CD4-positive, alpha-beta T cell treated with Interleukin-15 for 4 hours (primary cell): ENCODE measurements at places on chromosomes 7 and 10.

DNA sequence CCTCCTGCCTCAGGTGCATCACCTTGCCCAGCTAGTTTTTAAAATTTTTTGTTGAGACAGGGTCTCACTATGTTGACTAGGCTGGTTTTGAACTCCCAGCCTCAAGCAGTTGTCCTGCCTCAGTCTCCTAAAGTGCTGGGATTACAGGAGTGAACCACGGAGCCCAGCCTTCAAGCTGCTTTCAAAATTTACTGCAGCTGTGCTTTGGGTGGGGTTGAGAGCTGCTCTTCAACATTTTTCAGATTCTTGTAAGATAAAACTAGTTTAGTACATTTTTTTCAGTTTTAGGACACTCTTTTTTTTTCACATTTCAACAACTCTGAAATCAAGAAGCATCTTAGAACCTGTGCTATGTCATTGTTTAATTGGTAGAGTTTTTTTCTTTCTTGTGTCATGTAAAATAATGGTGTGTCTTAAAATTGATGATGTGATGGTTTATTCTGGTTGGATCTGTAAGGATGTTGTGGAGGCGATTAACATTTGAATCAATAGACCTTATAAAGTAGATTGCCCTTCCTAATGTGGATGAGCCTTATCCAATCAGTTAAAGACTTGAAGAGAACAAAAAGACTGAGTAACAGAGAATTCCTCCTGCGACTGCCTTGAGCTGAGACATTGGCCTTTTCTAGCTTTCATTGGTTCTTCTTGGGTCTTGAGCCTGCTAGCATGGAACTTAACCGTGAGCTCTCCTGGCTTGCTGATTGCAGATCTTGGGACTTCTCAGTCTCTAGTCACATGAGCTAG, 13.5 kb downstream of the PLEKHA8 start:
- no peak for DNase-seq

GRCh38 chr10:5485948-5486852, 13.2 kb downstream of the CALML5 start:
- no peak for DNase-seq

DNA sequence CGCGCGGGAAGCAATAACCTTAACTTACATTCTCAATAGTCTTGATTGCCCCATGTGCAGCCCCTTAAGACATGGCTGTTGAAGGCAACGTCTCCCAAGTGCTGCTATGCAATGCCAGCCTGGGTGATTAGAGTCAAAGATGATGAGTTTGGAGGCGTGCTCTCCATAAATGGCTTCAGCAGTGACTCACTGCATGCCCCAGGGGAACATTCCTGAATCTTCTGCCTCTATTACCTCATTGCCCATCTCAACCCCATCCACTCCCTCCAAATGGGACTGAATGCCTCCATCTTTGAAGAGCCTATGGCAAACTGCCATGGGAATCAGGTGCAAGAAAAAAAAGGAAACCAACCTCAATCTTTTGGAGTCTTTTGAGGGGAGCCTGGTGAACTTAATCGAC, 282.8 kb downstream of the SNX10 start:
- no peak for DNase-seq

GRCh38 chr10:109126541-109126940, 796.8 kb downstream of the XPNPEP1 start:
- DNase-seq, result no peak

GRCh38 chr10:22620140-22620857, 94.1 kb downstream of the PIP4K2A start:
- no peak for DNase-seq

GRCh38 chr7:138974675-138975292, 6.4 kb downstream of the KIAA1549 start:
- no peak for DNase-seq

GRCh38 chr7:138295049-138295637, 164.9 kb upstream of the TRIM24 start:
- DNase-seq, result no peak

DNA sequence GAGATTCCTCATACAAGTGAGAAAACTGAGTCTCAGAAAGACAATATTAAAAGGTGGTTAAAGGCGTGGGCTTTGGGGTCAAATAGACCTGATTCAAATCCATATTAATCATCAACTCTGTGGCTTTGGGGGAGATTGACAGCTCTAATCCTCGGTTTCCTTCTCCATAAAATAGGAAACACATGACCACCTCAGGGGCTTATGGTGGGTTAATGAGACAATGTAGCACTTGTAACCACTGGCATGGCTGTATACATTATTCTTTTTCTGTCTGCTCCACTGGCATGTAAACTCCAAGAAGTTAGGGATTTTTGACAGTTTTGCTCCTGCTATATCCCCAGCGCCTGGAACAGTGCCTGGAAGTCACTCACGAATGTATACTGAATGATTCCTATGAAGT, 120.8 kb upstream of the GAD2 start:
- no peak for DNase-seq

DNA sequence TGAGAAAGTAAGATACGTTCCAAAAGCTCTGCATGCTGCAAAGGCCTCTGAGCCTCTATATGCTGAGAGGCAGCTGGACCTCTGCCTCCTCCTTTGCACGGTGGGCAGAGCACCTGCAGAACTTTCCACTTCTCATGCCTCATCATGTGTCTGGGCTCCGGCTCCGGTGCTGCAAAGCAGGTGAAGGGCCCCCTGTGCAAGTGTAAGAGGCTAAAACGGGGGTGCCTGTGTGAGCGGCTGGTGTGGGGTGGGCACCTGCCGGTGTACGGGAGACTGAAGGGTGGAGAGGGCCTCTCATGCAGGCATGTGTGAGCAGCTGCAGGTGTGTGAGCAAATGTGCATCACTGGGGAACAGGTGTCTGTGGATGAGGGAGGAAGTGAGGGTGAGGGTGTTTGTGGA, 121.0 kb downstream of the KCNMA1 start:
- no peak for DNase-seq

DNA sequence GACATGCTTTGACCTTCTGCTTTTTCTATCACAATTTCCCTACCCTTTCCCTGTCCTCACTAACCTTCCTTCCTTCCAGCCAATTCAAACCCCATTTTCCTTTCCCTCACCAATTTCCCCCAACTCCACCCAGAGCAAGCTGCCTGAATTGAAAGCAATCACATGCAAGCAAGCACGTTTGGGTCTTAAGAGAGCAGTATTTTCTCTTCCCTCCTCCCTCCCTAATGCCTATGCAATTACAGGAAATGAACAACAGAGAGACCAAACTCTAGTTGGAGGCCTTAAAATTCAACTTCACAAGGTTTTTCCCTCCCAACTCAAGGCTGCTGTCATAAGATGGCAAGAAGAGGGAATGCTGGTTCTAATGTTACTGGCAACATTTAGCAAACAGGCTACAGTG, 117.2 kb downstream of the MYOF start:
- DNase-seq, result no peak

DNA sequence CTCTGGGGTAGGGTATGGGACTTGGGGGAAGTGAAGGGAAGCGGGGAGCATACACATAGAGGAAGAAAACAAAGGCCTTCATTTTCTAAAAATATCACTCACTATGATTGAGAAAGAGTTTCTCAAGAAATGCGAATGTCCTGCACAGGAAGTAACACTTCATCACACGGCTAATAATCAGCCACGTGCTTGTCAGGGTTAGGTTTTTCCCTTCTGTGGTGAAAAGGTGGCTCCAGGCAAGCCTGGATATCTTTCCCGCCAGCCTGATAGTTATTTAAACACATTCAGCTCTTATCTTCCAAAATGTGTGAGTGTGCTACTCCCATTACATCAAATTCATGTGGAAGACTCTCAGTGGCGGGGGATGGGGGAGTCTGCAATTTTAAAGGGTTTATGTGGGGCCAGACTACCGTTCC, 166.4 kb upstream of the ADO start:
- DNase-seq, result peak; percentile 21

- peak; percentile 8 for DNase-seq
These were observed 100.5 kb upstream of the SDK1 start for GRCh38 chr7:3200504-3200903.

- DNase-seq, result no peak
These were observed 62.7 kb upstream of the LRRC4 start for GRCh38 chr7:128093614-128094570.

DNA sequence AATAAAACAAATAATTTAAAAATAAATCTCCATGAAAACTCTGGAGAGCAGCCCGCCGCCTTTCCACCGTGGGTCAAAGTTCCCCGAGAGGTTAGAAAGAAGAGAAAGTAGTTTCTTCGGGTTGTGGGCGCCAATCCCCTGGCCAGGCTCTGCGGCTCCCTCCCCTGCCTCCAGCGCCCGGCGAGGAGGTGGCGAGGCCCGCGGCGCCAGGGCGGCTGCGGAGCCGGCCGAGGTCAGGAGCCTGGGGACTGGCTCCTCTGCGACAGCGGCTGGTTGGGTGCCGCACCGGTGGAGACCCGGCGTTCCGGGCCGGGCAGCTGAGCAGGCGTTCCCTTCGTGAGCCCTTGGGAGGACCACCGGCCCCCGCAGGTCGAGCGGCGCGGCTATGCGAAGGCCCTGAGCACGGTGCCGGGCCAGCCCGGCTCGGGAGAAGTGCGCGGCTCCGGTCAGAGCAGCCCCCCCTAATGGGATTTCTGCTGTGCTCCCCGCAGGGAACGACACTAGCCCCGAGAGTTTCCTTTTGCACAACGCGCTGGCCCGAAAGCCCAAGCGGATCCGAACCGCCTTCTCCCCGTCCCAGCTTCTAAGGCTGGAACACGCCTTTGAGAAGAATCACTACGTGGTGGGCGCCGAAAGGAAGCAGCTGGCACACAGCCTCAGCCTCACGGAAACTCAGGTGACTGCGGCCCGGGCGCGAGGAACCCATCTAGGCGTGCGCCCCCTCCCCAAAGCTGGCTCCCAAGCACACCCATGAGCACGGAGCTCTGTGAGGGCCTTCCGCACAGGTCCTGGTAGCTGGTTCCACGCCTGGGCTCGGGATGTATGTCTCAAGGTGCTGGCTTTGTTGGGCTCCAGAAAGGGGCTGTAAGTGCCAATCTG, 2.8 kb downstream of the EMX2 start:
- DNase-seq, result no peak

DNA sequence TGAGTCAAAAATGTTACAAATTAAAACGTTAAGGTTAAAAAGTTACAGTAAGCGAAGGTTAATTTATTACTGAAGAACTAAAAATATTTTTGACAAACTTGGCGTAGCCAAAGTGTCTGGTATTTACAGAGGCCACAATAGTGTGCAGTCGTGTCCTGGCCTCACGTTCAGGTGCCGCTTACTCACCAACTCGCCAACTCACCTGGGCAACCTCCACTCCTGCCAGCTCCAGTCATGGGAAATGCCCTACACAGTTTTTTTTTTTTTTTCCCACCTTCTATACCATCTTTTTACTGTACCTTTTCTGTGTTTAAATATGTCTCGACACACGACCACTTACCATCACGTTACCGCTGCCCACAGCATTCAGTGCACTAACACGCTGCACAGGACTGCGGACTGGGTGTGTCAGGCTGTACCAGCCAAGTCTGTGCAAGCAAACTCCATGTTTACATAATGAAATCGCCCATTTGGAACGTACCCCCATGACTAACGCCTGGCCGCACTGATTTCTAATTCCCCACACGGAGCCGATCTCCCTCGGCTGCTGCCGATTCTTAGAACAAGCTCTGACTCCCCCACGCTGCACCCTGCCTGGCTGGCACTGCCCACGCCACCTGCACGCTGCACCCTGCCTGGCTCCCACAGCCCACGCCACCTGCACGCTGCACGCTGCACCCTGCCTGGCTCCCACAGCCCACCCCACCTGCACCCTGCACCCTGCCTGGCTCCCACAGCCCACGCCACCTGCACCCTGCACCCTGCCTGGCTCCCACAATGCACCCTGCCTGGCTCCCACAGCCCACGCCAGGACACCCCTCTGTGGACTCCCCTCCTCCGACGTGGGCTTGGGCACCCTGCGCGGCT, 203.1 kb downstream of the ZMYND11 start:
- no peak for DNase-seq

DNA sequence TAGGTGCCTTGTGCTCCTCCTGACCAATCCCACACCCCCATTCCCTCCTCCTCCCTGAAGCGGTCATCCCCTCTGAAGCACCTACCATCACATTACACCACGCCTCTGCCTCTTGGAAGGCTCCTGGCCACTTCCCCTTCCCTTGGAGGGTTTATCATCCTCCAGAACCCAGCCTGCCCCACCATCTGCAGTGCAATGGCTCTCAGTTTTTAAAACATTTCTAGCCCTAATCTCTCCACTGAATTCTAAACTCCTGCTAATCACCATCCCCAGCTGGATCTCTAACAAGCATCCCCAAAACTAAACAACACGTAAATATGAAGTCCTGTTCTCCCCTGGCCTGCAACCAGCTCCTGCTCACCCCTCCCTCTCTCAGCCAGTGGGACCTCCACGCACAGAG, 70.6 kb downstream of the PIP4K2A start:
- DNase-seq, result no peak

DNA sequence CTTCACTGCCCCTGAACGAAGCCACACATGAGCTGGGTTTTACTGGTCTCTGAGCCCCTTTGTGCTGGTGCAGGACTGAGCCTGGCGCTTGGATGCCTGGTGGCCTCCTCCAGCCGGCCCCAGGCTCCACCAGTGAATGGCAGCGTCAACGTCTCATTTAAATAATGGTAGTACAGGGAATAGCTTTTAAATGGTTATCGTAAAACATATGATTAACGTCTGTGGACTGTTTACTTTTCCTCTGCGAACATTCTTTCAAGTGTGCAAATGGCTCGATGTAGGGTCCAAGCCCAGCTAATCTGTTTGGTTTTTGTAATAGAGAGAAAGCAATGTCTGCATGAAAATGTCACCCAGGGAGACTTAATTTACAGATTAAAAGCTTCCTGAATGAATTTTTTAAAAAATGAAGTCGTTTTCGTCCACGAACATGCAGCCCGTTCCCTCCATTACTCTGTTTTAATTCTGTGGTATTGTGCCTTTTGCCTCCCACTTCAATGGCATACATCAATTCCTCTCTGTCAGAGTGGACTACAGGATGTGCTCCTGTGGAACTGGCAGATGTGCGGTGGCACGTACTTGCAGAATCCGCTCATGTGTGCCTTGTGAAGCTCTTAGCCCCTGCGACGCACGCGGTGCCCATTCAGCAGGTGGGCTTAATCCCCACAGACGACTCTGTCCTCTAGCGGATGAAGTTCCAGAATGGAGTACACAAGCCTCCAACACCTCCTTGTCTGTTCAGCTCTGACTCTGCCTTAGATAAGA, 192.7 kb downstream of the TCF7L2 start:
- no peak for DNase-seq

GRCh38 chr7:111951052-111951451, 255.1 kb downstream of the DOCK4 start:
- DNase-seq, result no peak

GRCh38 chr10:121217331-121217730, 366.2 kb downstream of the WDR11 start:
- DNase-seq, result no peak

- DNase-seq, result peak; percentile 57
These were observed 16.4 kb upstream of the C10orf105 start for GRCh38 chr10:71735709-71736569.
